ENCODE measurements at places on chromosomes 4 and X.

- DNase-seq = no peak
Measured at GRCh38 chr4:28886934-28887333, 1833.2 kb upstream of the PCDH7 start.

- no peak for DNase-seq
Measured at GRCh38 chr4:123833171-123833643, 436.6 kb downstream of the SPRY1 start.

DNA sequence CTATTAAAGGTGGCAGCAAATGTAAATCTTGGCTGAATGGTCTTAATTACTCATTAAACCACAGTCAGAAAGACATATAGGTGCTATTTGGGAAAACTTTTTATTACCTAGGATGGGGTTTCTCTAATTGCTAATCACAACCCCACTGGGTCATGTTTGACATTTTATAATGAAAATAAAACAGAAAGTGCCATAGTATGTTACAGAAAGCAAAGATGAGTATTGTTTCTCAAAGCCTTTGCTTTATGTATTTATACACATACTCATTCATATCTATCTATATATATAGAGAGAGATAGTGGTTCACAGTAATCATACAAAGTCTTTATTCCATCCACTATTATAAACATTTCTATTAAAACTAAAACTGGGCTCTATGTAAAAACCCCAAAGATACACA is 18.2 kb downstream of the TMEM184C start:
- DNase-seq = no peak

DNA sequence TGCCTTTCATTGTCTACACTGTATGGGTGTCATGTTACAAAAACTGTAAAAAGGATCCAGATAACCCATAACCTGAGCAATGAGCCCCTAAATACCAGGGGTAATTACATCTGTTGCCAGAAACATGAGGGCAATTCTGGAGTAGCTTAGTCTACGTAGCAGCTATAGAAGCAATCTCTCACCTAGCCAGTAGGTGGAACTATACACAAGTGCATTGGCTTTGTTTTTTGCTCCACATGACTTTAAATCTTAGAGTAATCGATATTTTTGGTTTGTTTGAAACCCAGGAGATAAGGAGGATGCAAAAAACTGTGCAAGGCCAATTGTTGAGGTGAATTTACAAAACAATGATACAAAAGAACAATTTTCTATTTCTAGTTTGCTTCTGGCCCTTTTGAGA is 57.5 kb downstream of the GPR82 start:
- DNase-seq = peak; percentile 51

GRCh38 chr4:1411436-1412375 is 5.5 kb upstream of the NKX1-1 start:
- no peak for DNase-seq

DNA sequence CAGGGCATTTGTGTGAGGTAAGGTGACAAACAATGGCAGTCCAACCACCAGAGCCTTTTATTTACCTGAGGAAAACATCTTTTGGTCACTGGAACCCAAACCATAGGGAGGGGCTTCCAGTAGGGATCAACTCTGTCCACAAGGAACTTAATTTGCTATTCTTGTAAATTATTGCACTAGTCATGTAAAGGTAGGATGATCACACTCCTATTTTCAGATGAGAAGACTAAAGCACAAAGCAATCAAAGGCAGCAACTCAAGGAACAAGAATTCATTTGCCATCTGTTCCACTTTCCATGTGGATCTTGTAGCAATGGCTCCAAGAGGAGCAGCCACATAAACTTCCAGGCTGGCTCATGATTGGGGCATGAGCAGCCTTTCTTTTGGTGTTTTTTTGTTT is 35.3 kb downstream of the CD99L2 start:
- DNase-seq = no peak

DNA sequence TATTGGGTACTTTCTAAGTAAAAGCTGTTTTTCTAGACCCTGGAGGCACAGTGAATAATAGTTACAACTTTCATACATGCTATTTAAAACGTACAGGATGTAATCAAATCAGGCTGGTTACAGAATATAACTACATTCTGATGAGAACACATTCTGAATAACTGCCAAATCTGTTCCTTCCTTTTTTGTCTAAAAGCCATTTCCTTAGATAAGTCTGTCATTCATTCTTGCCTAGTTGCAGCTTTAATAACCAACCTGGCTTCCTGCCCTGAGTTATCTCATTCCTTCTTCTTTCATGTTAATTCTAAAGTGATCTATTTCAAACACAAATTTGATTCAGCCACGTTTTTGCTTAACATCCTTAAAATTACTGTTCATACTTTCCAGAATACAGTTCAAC is 189.7 kb upstream of the ITM2A start:
- no peak for DNase-seq

- DNase-seq = no peak
Measured at GRCh38 chr4:2789351-2789750, 3.5 kb upstream of the SH3BP2 start.

DNA sequence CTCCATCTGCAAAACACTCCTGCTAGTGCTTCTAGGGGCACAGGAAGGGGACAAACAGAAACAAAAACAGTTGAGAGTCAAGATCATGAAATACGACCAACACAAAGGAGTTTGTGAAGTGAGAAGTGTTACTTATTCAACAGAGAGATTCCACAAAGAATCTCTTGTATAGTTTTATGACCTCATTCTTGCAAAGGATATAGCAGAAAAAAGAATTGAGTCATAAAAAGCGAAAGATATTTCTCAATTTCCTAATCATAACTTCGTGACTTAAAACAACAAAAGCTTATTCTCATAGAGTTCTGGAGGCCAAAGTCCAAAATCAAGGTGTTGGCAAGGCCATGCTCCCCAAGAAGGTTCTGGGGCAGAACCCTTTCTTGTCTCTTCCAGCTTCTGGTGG is 40.7 kb downstream of the TIGD4 start:
- DNase-seq = no peak

- no peak for DNase-seq
Measured at GRCh38 chr4:95186666-95187065, 362.1 kb downstream of the UNC5C start.

DNA sequence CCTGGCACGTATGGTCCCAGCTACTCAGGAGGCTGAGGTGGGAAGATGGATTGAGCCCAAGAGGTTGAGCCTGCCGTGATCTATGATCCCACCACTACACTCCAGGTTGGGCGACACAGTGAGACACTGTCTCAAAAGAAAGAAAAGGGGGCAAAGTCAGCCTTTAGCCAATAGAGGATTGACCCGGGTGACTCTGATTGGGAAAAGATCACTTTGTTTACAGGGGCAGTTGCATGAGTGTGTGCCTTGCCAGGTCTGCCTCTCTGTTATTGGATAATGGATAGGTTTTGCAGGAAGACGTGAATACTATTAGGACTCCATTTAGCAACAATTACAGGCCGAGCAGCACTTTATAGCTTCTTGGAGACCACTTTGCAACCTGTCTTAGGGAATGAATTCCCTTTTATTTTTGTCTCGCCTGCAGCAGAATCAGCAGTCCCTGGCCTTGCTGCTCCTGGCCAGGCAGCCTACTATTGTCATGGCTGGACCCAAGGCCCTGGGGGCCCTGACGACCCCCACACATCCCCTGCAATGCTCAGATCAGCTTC is 103.2 kb upstream of the PSAPL1 start:
- DNase-seq = no peak

GRCh38 chr4:128916832-128917231 is 107.3 kb downstream of the JADE1 start:
- peak; percentile 6 for DNase-seq

DNA sequence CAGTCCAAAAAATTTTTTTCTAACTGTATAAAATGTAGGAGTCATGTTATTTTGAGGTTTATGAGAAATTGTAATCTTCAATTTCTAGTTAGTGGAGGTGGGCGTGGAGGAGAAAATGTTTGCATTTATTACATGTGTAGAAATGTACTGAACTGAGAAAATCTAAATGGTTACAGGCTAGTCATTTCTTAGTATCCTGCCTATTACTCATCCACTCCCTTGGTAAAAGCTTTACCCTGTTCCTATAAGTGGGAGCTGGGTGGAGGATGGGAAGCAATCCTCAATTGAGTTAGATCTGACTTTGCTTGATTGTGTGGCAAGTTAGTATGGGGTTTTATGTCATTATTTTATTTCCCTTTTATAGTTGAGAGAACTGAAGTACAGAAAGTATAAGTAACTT is 73.8 kb downstream of the POLA1 start:
- DNase-seq = no peak

- DNase-seq = no peak
Measured at GRCh38 chrX:68420559-68420958, 12.7 kb downstream of the OPHN1 start.

DNA sequence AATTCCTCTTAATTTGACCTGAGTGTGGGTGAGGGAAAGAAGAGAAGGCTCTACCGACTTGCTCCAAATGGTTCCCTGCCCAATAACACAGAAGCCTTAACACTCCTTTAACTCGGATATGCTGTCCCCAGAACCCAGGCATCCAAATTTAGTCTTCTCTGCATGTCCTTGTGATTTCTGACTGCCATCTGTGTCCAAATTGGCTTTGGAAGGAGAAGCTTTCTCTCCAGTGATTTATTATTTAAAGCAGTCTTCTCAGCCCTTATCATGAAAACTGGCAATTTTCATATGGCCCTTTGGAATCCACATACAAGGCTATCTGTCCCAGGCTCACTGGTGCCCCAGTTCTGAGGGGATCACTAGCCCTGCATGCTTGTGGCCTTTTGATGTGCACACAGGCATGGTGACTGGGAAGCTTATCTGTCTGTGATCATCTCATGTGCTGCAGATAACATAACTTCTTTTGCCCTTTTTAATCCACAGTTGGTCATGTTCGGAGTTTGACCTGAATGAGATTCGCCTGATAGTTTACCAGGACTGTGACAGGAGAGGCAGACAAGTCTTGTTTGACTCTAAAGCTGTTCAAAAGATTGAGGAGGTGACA is 56.7 kb downstream of the FNIP2 start:
- no peak for DNase-seq

GRCh38 chr4:6011271-6011671 is 7.0 kb downstream of the C4orf50 start:
- DNase-seq = no peak

DNA sequence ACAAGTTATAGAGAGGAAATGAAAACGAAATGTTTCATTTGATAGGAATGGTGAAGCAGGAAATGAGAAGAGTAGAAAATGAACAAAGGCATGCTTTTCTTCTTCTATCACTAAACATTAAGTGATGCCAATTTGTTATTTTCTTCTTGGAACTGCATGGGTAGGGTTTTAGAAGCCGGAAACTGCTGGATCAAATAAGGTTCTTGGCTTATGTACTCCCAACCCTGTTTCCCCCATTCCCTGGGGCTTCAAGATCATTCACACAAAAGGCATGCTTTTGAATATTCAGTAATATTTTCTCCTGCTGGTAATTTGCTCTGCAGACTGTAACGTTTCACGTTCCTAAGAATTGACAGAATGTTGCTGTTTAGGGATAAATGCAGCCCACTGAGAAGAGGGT is 224.1 kb downstream of the NLGN4X start:
- DNase-seq = no peak

- no peak for DNase-seq
Measured at GRCh38 chrX:57367649-57368048, 81.1 kb downstream of the FAAH2 start.

DNA sequence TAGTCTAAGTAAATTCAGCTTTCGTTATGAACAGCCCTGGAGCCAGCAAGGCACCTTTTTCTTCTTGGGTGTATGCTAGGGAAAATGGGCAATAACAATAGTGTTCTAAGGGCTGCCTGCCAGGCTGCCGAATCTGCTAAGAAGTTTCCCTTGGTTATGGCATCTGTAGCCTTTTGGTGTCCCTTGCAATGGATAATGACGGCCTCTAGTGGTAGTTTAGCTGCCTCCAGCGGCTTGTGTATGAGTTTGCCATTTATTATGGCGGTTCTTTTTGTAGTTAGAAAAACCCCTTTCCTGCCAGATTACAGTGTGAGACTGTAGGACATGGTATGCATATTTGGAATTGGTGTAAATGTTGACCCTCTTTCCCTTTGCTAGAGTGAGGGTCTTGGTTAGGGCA is 78.9 kb upstream of the SPIN4 start:
- DNase-seq = no peak

GRCh38 chr4:179586460-179586859 is 2144.2 kb upstream of the AGA start:
- DNase-seq = no peak

- no peak for DNase-seq
Measured at GRCh38 chrX:40887476-40887875, 152.1 kb upstream of the MED14 start.

- DNase-seq = no peak
Measured at GRCh38 chr4:184848510-184848909, 22.7 kb upstream of the ACSL1 start.

GRCh38 chr4:165031436-165032211 is at the start of gene TRIM60:
TRIM60 (plus strand) TSS chr4:165031999; CDS start chr4:165040073, 8,074 bp downstream.
- DNase-seq = no peak

Measured in CD4-positive, alpha-beta T cell treated with Interleukin-2 at 100 ng/mL for 4 hours (primary cell).